IMR-90 (cell line): ENCODE measurements at places on chromosomes 16 and 17. TPM values are rescaled to one million over a fixed set of nuclear protein-coding genes. Genes with fewer than 3 reads are reported as not detected.

- no peaks in the 10 kb centered on the region for H3K27me3 ChIP-seq
- H3K4me1 ChIP-seq = peaks cover 16% of the 10 kb centered on the region
- peak overlapping the region; percentile 13; the same call in 1 of the 2 replicates for H3K27ac ChIP-seq
- H3K36me3 ChIP-seq = no peaks in the 10 kb centered on the region
- H3K4me3 ChIP-seq = no peak overlapping the region
- DNase-seq = peak; percentile 87
Observed at GRCh38 chr17:72603420-72604242, 482.8 kb downstream of the SOX9 start.

GRCh38 chr16:14284930-14285512, 213.9 kb downstream of the MRTFB start:
- H3K4me1 ChIP-seq = no peaks in the 10 kb centered on the region
- H3K27ac ChIP-seq = peak overlapping the region; percentile 26; the same call in 1 of the 2 replicates
- no peaks in the 10 kb centered on the region for H3K27me3 ChIP-seq

GRCh38 chr17:47978324-47978723, 7.4 kb downstream of the CDK5RAP3 start:
- H3K27ac ChIP-seq = no peak overlapping the region
- H3K36me3 ChIP-seq = peaks cover 67% of the 10 kb centered on the region
- no peak overlapping the region for H3K4me3 ChIP-seq
- no peaks in the 10 kb centered on the region for H3K4me1 ChIP-seq

DNA sequence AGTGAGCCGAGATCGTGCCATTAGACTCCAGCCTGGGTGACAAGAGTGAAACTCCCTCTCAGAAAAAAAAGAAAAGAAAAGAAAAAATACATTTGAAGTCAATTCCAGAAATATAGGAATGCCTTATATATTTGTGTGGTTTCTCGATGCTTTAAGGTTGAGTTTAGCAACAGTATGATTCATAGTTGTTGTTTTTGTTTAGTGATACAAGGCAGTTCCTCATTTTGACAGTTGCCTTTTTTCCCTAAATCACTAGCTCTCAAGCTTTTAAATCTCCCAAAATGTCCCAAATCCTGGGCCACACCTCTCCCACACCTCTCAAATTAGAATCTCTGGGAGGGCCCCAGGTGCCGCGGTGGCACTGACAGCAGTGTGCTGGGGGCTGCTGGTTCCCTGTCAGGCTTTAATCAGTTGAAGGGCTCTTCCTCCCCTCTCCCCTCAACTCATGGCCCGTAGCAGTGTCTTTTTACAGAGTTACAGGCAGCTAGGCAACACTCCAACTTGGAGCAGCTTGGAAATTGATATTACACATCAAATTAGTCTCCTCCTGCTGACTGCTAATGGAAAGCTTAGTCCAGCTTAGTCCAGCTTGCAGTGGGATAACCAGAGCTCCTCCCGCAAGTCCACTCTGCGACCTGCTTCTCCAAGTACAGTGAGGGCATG, 58.4 kb downstream of the EPN2 start:
- no peak overlapping the region for H3K4me3 ChIP-seq
- no peaks in the 10 kb centered on the region for H3K27me3 ChIP-seq
- peaks cover 2% of the 10 kb centered on the region; the same call in 1 of the 2 replicates for H3K36me3 ChIP-seq

DNA sequence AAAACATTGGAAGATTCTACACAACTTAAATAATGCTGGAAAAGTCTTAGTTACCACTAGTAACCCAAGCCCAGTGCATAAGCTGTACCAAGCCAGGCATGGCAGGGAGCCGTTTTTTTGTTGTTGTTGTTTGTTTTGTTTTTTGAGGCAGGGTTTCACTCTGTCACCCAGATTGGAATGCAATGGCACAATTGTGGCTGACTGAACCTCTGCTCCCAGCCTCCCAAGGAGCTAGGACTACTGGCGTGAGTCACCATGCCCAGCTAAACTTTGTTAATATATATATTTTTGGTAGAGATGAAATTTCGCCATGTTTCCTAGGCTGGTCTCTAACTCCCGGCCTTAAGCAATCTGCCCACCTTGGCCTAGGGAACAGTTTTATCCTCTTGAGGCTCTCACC, 564 bp upstream of the TMIGD1 start:
- no peaks in the 10 kb centered on the region for H3K36me3 ChIP-seq
- H3K4me1 ChIP-seq = no peaks in the 10 kb centered on the region
- no peak overlapping the region for H3K4me3 ChIP-seq
- no peak overlapping the region for H3K27ac ChIP-seq
- H3K27me3 ChIP-seq = no peaks in the 10 kb centered on the region

DNA sequence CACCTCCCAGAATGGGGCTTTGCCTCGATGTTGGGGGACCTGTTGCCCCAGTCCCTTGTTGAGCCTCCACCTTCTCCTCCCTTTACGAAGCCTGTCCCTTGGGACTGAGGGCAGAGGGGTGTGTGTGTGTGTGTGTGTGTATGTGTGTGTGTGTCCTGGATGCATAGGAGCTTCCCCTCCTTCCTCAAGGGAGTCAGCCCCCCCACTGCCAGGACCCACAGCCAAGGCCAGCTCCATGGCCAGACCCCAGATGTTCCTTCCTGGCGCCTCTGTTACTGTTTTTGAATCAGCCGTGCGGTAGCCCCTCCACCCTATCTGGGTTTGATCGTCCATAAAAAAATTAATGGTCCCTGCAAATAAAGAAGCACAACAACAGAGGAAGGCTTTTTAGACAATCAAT, 17.7 kb upstream of the DOK4 start:
- no peak for DNase-seq
- H3K4me1 ChIP-seq = no peaks in the 10 kb centered on the region
- no peaks in the 10 kb centered on the region for H3K36me3 ChIP-seq
- H3K27ac ChIP-seq = no peak overlapping the region
- peaks cover 69% of the 10 kb centered on the region for H3K27me3 ChIP-seq
- H3K4me3 ChIP-seq = no peak overlapping the region

GRCh38 chr17:78131172-78132083, 857 bp downstream of the TMC8 start:
- no peak overlapping the region for H3K27ac ChIP-seq
- no peak overlapping the region for H3K4me3 ChIP-seq
- DNase-seq = no peak
- H3K27me3 ChIP-seq = peaks cover 84% of the 10 kb centered on the region
- no peaks in the 10 kb centered on the region for H3K36me3 ChIP-seq

DNA sequence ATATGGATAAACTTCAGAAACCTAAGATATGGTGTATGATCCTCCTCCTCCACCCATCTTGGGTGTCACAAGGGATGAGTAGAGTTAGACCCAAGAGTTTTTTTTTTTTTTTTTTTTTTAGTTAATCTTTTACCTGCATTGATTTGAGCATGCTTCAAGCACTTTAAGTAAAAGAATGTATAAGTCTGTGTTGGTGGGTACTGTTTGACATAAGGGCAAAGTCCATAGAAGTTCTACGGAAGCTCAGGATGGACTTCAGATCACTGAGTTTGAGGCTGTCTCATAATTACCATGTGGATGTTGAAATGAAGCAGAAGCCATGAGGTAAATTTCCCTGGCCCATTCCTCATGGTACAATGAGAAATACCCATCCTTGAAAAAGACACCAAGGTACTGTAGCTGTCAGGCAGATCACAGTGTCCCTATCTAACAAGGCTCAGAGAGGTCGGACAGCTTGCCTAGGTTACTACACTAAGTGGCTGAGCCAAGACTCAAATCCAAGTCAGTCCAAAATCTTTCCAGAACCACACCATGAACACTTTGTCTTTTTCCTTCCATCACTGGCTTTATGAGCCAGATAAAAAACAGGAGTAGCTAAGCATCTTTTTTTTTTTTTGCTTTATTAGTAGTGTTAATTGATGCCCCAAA, 962.8 kb downstream of the CDH11 start:
- no peaks in the 10 kb centered on the region for H3K27me3 ChIP-seq
- no peak overlapping the region for H3K27ac ChIP-seq
- no peaks in the 10 kb centered on the region for H3K4me1 ChIP-seq
- no peak for DNase-seq
- no peaks in the 10 kb centered on the region for H3K36me3 ChIP-seq

GRCh38 chr16:16124438-16124837, 98.9 kb downstream of the ABCC6 start:
- no peak overlapping the region for H3K4me3 ChIP-seq
- H3K27ac ChIP-seq = no peak overlapping the region
- H3K4me1 ChIP-seq = no peaks in the 10 kb centered on the region
- no peaks in the 10 kb centered on the region for H3K27me3 ChIP-seq
- H3K36me3 ChIP-seq = peaks cover 88% of the 10 kb centered on the region
- no peak for DNase-seq

GRCh38 chr17:58329035-58329809, 627 bp upstream of the TSPOAP1 start:
- no peaks in the 10 kb centered on the region for H3K36me3 ChIP-seq
- peaks cover 8% of the 10 kb centered on the region for H3K4me1 ChIP-seq
- H3K27ac ChIP-seq = no peak overlapping the region
- DNase-seq = no peak
- H3K4me3 ChIP-seq = no peak overlapping the region

- H3K4me3 ChIP-seq = no peak overlapping the region
- peaks cover 25% of the 10 kb centered on the region for H3K4me1 ChIP-seq
- no peaks in the 10 kb centered on the region for H3K27me3 ChIP-seq
- H3K36me3 ChIP-seq = no peaks in the 10 kb centered on the region
Observed at GRCh38 chr17:40474419-40475002, 26.9 kb downstream of the TNS4 start.

DNA sequence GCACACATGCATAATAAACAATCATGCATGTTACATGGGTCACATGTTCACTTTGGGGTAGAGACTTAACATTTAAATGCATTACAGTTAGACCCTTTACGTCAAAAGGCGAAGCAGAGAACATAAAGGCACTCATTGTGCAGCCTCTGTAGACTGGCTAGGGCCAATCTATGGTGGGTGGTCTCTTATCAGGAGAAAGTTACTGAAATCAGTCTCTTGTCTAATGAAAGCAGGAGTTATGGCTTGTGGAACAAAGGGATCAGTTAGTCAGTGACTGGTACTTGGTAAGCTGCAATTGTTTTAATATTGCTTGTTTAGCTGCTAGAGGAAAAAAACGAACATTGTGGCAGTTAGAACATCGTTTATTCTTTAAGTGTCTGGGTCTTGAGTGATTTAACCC, 1.4 kb upstream of the CNEP1R1 start:
- H3K4me3 ChIP-seq = no peak overlapping the region
- peaks cover 4% of the 10 kb centered on the region; the same call in 1 of the 2 replicates for H3K27me3 ChIP-seq
- H3K36me3 ChIP-seq = peaks cover 2% of the 10 kb centered on the region; the same call in 1 of the 2 replicates
- H3K27ac ChIP-seq = no peak overlapping the region
- no peak for DNase-seq
- no peaks in the 10 kb centered on the region for H3K4me1 ChIP-seq

- DNase-seq = no peak
- H3K36me3 ChIP-seq = peaks cover 26% of the 10 kb centered on the region; the same call in 1 of the 2 replicates
- H3K4me1 ChIP-seq = peaks cover 7% of the 10 kb centered on the region
- H3K4me3 ChIP-seq = no peak overlapping the region
- no peak overlapping the region for H3K27ac ChIP-seq
Observed at GRCh38 chr16:1327619-1327947, 5.9 kb upstream of the BAIAP3 start.

GRCh38 chr17:80195141-80195540, 25.0 kb downstream of the SGSH start:
- no peak for DNase-seq
- no peaks in the 10 kb centered on the region for H3K36me3 ChIP-seq
- H3K27me3 ChIP-seq = peaks cover 25% of the 10 kb centered on the region
- H3K4me1 ChIP-seq = no peaks in the 10 kb centered on the region

DNA sequence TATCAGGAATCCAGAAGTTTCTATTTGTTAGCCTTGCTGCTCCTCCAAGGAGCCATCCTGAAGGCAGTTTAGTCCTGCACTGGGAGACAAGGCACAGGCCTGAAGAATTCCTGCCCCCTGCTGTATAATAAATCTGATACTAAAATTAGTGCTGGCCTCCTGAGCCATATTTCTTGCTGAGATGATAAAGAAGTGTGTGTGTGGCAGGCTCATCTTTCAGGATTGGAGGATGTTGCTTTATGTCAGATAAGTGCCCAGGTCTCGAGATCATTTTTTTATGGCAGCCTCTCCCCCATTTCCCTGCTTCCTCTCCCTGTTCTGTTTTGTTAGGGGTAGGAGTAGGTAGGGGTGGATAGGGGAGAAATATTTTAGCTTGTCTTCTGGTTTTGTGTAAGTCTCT, 26.0 kb downstream of the MSI2 start:
- H3K4me3 ChIP-seq = no peak overlapping the region
- no peaks in the 10 kb centered on the region; the same call in 1 of the 2 replicates for H3K4me1 ChIP-seq
- DNase-seq = no peak
- H3K27ac ChIP-seq = no peak overlapping the region
- peaks cover 11% of the 10 kb centered on the region for H3K36me3 ChIP-seq

DNA sequence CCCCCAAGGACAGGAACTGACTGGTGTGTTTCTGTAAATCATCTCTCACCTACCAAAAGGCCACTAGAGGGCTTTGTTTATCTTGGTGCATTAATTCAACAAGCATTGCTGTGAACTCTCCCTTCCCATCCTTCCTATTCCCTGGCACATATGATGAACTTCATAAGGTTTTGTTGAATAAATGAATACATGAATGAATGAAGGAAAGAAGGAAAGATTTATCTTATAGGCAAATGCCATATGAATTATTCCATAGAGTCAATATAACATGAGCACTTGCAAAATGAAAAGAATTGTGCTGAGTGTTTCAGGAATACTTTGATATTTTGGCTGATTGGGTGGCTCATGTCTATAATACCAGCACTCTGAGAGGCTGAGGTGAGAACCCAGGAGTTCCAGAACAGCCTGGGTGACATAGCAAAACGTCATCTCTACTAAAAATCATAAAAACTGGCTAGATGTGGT, 4.3 kb downstream of the SPDYE4 start:
- peaks cover 24% of the 10 kb centered on the region for H3K27me3 ChIP-seq
- no peak overlapping the region for H3K4me3 ChIP-seq
- H3K36me3 ChIP-seq = no peaks in the 10 kb centered on the region
- no peaks in the 10 kb centered on the region for H3K4me1 ChIP-seq
- H3K27ac ChIP-seq = no peak overlapping the region

DNA sequence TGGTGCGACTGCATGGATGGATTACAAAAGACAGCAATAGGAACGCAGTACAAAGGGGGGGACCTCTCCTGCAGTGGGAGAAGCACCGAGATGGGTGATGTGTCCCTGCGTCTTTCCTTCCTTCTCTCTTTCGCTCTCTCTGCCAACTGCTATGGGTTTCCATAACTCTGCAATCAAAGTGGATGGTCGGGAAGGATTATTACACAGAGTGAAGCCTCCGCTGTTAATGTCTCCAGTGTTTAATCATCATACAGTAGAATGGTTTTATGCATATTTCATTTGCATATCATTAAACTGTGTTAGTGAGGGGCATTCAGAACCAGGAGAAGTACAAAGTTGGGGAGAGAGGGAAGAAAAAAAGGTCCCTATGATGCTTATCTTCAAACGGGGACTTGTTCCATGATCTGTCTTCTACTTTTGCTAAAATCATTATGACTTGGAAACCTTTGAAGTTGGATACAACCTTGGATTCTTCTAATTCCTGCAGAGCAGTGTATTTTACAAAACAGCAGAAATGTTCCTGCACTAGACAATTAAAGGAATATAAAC, 255.9 kb upstream of the PMFBP1 start:
- no peaks in the 10 kb centered on the region for H3K4me1 ChIP-seq
- no peaks in the 10 kb centered on the region for H3K27me3 ChIP-seq
- H3K36me3 ChIP-seq = no peaks in the 10 kb centered on the region
- DNase-seq = no peak

The KRT40 gene
- total RNA-seq = not detected in 2 replicates

The RPH3AL gene
- 0.83 and 1.8 TPM in 2 replicates for total RNA-seq

The CNTNAP1 gene
- 10.6 and 12.2 TPM in 2 replicates for total RNA-seq

The PRR29 gene
- total RNA-seq = under 0.01 TPM in 1 of 2 replicates, not detected in the other

The NUDT7 gene
- 3.9 and 4.3 TPM in 2 replicates for total RNA-seq

The SLC2A4 gene
- under 0.01 TPM in 1 of 2 replicates, not detected in the other for total RNA-seq
